ENCODE measurements at places on chromosomes 1 and 21.

DNA sequence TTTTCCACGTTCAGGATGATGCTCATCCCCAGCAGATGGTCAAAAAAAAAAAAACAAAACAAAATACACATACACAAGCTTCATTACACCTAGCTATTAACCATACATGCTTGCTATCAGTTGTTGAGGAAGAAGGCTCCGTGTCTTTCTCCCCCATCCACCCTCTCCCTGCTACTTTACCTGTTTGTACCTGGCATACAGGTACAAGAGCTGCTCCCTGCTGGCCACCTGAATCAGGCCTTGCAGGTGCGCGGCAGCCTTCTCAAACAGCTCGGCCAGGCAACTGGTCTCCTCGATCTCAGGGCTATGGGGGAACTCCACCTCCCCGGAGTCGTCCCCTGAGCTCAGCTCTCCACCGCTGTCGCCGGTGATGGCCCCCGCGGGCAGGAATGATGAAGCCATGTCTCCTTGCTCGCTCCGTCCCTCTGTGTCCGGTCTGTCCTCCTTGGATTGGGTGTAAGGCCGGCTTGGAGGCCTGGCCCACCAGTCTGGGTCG, 464 bp downstream of the ACBD6 start:
- peak; percentile 21 for DNase-seq

- DNase-seq = no peak
These were observed 130.9 kb downstream of the GDAP2 start for GRCh38 chr1:117798550-117798949.

GRCh38 chr1:183101841-183102276, 78.6 kb downstream of the LAMC1 start:
- DNase-seq = no peak

DNA sequence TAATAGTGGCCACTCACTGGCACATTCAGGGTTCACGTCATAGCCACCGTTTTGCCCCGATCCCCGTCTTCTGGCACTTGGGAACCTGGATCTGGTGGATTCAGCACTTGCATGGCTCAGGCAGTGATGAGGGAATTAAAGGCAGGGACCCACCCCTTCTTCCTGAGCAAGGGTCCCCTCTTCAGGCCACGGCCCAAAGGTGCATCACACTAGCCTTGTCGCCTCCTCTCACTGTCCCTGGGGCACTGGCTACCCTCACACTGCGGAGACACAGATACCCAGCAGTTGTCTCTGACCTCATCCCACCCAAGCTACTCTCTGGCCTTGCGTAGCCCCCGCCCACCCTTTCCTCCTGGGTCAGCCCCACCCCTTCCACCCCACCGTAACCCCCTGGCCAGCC, 19.9 kb upstream of the LDLRAP1 start:
- no peak for DNase-seq

- DNase-seq = no peak
These were observed 94.4 kb downstream of the SLC35F3 start for GRCh38 chr1:233998891-233999290.

- DNase-seq = no peak
These were observed 134.9 kb upstream of the GRIK3 start for GRCh38 chr1:37169241-37169640.

DNA sequence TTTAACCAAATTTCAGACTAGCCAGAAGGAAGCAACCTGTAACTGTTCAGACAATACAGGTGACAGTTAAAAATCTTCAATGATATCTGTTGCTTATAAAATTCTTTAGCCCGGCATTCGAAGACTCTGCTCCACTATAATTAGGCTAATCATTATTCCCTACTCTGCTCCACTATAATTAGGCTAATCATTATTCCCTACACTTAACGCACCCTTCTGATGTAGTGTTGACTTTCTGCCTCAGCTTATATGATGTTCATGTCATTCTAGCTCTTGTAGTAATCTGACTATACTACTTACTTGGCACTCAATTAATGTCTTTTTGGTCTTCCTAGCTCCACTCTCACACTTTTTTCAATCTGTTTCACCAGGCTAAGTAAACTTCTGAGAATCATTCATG, 13.3 kb downstream of the TESK2 start:
- no peak for DNase-seq

DNA sequence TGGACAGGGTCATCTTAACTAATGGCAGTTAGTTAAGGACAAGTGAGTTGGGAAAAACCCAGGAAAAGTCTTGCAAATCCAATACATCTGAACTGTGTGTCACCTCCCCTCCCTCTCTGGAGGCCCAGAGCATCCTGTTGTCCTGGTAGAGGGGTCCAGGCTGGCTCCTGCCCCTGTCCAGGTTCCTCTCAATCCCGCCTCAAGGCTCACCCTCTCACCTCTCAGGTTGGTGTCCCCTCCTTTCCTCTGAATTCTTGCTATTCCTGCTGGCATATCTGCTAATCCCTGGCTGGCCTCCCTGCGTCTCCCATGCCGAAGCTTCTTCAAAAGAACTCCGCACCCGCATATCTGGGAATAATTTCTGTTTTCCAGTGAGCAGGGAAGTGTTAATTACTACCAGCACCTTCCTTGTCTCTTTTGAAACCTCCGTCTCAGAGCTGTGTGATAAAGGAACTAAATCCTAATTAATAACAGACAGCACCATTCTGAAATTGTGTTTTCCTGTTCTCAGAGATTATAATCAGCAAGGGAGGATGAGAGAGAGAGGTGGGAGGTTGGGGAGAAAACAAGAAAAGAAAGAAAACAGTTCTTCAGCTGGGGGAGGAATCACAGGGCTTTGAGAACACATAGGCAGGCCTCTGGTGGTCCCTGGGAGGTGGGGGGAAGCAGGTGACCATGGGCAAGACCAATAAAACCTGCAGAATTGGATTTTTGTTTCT, 568.0 kb downstream of the PTPRU start:
- no peak for DNase-seq

GRCh38 chr1:59360729-59361128, 63.8 kb downstream of the FGGY start:
- no peak for DNase-seq

DNA sequence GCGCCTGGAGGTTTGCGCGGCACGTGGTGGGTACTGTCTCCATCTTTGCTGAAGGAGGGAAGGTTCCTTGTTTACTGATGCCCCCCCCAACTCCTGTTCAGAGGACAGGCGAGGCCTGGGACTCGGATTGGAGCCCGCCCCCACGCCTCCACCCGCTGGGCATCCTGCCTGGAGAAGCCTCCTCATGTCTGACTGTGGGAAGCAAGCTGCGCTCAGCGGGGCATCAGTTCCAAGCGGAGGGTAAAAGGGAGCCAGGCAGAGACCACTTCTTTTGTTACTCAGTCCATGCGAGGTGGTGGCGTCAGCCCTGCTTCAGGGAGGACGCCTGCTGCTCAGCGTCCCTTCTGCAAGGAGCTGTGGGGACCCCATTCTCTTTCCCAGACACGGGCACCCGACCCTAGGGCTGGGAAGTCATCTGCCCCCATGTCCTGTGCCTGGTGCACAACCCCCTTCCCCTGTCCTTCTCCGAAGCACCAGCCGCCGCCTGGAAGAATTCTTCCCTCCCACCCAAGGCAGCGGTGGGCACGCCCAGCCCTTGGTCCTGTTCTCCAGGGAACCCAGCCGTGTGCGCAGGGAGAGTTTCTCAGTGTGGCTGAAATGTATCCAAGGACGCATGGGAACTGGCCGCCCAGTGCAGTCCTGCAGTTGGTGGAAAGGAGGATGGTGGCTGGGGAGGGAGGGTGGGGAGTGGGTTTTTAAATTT, 414.0 kb downstream of the CAMTA1 start:
- DNase-seq = no peak

DNA sequence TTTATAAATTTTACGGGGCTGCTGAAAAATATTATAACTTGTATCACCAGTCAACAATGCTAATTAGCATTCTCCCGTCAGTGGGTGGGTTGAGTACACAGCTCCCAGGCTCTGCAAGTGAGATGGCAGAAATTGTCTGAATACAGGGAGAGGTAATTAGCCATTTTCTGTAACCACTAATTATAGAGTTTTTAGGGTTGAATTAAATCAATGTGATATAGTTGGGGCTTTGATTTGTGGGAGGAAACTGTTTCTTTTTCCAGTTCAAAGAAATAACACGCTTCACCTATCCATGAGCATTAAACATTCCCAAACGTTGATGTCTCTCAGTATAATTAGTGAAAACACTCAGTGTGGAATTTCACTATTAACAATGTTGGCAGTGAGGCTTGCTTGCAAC, 1.5 kb downstream of the VANGL1 start:
- DNase-seq = no peak

DNA sequence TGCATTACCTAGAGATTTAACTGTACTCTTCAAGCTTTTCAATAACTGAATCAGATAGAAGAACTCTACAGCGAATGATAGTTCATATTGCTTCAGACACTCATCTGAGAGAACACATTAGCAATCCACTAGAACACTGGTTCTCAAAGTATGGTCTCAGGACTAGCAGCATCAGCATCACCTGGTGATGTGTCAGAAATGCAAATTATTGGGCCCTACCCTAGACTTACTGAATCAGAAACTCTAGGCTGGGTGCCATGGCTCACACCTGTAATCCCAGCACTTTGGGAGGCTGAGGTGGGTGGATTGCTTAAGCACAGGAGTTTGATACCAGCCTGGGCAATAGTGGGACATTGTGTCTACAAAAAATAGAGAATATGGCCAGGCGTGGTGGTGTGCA, 24.9 kb upstream of the GLIS1 start:
- DNase-seq = no peak

Data from activated T-helper 1 cell treated with anti-CD3 and anti-CD28 coated beads, Interleukin-2, amount 50 U/mL, for 16 hours (primary cell).